ENCODE measurements at places on chromosomes 5 and 9.

DNA sequence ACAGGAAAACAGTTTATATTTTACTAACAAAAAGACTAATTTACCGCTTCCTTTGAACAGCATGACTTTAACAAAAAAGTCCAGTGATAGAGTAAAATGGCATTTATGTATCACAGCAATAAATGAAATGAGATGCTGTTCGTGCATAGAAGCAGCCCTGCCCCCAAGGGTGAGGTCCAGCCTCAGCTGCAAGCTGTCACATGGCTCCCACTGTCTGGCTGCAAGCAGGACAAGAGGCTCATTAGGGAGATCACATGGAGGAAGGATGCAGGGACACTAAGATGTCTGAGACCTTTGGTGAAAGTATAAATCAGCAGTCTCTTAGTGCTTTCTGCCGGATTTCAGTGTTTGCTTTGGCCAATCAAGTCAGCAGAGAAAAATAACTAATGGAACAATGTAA, 23.0 kb downstream of the GDNF start:
- peak; percentile 53 for DNase-seq

DNA sequence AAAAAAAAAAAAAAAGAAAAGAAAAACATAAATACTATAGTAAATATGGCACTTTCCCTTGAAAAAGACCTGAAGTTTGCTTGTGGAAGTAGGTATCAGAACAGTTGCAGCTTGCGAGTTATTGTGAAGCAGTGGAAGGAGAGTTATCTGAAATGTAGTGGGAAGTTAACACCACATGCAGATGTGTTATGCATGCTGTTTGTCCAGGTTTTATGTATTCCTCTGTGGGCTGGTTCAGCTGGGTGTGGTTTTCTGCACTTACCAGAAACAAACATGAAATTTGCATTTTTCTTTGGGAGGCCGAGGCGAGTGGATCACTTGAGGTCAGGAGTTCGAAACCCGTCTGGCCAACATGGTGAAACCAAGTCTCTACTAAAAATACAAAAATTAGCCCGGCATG, 42.1 kb upstream of the CTNNA1 start:
- DNase-seq, result no peak

- DNase-seq, result no peak
Observed at GRCh38 chr5:76710991-76711390, 4.9 kb upstream of the F2R start.

DNA sequence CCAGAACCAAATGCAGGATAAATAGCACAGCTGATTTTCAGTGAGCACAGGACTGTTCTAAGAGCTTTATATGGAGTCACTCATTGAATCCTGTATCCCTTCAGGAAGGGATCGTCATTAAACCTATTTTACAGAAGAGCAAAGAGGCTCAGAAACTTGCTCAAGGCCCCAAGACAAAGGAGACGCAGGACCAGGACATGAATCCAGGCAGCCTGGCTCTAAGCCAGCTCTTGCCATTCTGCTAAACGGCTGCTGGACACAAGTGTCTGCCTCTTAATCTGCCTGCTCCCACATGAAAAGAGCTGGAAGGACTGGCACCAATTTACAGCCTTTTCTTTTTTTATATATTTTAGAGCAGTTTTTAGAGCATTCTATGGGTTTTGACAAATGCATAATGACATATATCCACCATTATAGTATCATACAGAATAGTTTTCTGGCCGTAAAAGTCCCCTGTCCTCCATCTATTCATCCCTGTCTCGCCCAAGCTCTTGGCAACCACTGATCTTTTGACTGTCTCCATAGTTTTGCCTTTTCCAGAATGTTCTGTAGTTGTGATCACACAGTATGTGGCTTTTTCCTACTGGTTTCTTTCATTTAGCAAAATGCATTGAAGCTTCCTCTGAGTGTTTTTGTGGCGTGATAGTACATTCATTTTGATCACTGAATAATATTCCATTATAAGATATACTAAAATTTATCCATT, 37.5 kb downstream of the RETREG1 start:
- DNase-seq, result no peak

DNA sequence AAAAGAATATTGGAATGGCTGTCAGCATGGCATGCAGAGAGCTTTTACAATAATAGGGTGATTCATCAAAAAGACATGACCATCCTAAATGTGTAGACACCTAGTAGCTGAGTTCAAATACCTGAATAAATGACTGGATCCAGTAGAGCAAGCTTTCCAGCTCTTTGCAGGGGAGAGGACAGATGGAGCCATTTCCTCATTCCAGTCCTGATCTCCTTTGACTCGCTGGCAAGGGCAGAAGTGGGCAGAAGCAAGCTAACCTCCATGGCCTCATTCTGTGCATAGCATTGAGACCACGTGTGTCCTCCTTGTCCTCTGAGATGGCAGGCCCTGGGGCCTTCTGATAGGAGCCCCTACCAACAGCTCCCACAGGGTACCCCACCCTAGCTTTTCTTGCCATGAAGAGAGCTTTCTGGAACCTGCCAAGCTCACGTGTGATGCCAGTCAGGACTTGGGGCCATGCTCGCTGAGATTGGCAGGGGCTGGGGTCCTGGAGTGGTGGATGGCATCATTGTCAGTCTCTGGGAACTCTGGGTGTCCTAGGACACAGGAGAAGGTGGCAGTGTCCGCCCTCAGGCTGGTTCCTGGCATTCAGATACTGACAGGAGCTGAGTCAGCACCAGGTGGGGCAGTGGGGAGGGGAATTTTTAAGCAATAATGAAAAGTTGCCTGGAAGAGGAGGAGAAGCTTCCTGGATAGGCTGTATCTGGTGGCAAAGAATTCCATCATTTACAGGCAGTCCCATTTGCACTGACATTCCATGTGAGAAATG, 33.6 kb downstream of the WWC1 start:
- peak; percentile 49 for DNase-seq

All from foreskin fibroblast (primary cell).